ENCODE measurements at places on chromosomes 2 and 18.
A peak's percentile ranks its signal among the peaks of the same experiment; 100 is the strongest.

DNA sequence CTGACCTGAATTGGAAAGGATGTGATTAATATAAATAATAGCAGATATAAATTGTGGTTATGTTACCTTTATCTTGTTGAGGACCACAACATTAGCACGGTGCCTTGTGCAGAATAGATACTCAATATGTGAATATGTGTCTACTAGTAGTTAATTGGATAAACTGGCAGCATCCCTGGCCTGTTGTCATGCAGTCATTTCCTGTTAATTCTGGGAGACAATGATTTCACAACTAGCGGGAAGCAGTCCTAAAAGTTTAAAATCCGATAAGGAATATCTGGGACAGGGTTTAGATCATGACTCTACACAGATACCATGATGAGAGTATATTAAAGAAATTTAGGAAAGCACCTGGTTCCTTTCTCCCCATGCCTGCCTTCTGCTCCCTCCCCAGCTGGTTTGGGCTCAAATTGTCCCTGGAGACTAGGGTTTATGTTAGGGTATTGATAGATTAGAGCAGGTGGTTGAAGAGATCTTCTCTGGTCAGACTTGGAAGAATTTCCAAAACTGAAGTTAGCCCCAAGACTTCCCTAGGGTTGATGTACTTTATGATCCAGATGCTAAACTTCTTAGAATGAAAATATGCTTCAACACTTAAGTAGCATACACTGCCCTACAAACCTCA lies 32.8 kb downstream of the CYBRD1 start:
- no peak for DNase-seq

DNA sequence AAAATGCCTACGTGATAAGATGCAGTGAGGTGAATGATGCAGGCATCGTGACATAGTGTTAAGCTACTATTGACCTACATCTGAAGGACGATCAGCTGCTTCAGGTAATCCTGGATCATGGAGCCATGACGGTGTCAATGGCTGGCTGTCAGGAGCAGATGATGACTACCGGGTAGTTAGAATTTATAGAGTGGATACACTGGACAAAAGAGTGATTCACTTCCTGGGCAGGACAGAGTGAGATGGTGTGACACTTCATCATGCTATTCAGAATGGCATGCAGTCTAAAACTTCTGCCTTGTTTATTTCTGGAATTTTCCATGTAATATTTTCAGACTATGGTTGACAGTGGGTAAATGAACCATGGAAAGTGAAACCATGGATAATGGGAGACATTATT lies 29.5 kb downstream of the METTL8 start:
- DNase-seq: peak; percentile 75

GRCh38 chr18:12283256-12283655 lies 24.8 kb upstream of the TUBB6 start:
- peak; percentile 38 for DNase-seq

DNA sequence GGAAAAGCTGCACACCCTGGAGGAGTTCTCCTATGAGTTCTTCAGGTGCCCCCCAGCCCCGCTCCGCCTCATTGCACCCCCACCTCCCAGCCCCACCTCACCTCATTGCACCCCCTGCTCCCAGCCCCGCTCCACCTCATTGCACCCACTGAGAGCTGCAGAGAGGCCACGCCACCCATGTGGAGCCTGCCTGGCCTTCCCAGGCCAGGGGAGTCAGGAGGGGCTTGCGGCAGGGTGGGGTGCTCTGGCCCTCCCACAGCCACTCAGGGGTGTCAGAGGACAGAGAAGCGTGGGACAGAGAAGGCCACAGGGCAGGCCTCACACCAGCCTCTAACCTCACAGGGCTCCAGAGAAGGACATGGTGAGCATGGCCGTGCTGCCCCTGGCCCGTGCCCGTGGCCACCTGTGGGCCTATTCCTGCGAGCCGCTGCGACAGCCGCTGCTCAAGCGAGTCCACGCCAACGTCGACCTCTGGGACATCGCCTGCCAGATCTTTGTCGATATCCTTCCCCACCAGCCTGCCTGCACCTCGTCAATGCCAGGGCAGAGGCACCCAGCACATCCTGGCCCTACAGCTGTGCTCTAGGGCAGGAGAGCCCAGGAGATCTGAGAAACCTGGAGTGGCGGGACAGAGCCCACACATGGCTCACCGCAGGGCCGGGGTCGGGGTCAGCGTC lies 15.0 kb upstream of the GPR17 start:
- no peak for DNase-seq

Data from RWPE1 (cell line).